ENCODE measurements at places on chromosomes 11 and 22.

DNA sequence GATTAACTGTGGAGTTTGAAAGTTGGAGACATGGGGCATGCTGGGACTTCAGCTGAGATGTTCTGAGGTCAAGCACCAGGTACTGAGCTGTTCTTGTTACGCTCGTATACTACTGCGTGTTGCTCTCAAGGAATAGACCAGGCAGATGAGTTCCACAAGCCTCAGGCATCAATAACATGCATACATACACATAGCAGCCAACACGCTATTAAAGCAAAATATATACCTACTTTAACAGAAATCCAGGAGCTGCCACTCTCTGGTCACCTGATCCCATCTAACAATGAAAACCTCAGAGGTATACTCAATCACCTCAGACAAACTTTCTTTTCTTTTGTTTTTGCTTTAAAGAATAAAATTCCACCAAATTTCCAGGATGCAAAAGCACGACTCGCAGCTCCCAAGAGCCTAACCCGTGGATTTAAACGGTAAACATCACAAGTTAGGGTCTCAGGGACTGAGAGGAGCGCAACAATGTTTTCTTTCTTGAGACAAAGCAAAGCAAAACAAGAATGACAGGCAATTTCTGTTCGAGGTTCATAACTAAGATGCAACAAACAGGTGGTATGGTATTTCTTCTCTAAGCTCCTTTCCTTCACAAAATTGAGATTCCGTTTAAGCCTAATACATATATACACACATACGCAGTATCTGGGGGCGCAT is 16.5 kb downstream of the BLID start:
- DNase-seq, result no peak

GRCh38 chr22:29071261-29072045 is 1.4 kb upstream of the KREMEN1 start:
- DNase-seq, result peak; percentile 45

DNA sequence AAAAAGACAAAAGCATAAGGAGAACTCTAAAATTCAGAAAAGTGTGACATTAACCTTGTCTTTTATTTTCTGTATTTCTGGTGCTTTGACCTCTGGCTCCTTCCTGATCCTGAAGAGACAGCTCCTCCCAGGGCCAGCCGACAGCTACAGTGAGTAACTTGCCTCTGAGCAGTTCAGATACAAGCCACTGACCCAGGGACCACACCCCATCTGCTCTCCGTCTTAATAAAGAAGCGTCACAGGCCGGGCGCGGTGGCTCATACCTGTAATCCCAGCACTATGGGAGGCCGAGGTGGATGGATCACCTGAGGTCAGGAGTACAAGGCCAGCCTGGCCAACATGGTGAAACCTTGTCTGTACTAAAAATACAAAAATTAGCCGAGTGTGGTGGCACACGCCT is 6.5 kb downstream of the MLC1 start:
- DNase-seq, result no peak

- DNase-seq, result no peak
Observed at GRCh38 chr11:20213790-20214189, 53.5 kb upstream of the DBX1 start.

DNA sequence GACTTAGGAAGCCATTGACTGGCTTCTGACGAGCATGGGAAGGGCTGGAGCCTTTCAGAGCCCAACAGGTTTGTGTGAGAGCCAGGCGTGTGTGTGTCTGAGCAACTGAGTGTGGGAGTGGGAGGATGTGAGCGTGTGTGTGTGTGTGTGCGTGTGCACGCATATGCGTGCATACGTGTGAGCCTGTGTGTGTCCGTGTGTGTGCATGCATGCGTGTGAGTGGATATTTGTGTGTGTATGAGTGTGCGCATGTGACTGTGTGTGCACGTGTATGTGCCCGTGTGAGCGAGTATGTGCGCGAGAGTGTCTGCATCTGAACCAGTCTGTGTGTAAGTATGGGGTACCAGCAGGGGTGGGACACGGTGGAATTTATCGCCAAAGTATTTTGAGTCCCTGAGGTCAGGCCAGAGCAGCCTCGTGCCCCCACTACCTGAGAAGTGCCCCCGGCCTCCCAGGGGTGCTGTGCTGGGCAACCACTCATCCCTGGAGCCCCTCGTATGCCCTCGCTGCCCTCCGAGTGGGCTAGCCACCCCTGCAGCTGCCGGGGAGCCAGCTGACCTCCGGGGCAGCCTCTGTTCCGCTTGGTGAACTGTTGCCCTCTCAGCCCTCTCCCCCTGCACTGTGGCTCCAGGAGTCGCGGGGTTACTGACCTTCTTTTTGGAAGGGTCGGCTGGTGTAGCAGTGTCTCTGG is 38.5 kb downstream of the LRP5 start:
- DNase-seq, result no peak

DNA sequence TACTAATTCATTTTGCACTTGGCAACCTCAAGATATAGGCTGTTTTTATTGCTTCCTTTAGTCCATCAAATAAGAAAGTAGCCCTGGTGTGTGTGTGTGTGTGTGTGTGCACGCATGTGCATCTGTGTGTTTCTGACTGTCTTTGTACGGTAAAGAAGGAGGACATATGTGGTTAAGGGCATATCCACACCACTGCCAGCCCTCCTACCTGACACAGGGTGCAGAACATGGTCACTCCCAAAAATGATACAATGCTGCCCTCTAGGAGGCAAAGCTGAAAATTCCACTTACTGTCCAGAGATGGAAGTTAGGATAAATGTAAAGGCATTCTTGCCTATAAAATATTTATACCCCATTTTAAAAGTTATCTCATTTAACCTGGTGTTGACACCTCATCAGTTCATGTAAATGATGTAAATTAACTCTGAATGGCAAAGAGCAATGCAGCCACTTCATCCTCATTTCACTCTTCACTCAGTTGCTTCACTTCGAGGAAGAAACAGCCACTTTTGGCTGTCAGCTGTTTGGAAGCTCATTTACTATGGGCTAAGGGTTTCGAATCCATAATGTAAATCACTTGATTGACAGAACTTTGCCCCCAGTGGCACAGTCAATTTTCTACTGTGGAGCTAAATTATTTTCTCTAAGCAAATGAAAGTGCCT is 83.1 kb upstream of the MTNR1B start:
- no peak for DNase-seq

DNA sequence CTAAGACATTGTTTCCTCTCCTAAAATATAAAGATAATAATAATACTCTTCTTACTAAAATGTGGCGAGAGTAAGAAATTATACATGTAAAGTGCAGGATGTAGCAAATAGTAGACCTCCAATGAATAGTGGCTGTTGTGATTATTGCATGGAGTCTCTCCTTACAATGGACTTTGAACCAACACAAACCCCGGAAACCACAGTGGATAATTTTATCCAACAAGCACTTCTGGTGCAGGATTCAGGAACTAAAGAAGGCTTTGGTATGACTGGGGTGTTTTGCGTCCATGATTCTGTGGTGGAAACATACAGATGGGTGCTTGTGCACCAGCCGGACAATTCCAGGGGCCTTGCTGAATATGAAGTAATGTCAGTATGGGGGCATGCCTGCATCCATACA is 146.4 kb upstream of the UBASH3B start:
- no peak for DNase-seq

DNA sequence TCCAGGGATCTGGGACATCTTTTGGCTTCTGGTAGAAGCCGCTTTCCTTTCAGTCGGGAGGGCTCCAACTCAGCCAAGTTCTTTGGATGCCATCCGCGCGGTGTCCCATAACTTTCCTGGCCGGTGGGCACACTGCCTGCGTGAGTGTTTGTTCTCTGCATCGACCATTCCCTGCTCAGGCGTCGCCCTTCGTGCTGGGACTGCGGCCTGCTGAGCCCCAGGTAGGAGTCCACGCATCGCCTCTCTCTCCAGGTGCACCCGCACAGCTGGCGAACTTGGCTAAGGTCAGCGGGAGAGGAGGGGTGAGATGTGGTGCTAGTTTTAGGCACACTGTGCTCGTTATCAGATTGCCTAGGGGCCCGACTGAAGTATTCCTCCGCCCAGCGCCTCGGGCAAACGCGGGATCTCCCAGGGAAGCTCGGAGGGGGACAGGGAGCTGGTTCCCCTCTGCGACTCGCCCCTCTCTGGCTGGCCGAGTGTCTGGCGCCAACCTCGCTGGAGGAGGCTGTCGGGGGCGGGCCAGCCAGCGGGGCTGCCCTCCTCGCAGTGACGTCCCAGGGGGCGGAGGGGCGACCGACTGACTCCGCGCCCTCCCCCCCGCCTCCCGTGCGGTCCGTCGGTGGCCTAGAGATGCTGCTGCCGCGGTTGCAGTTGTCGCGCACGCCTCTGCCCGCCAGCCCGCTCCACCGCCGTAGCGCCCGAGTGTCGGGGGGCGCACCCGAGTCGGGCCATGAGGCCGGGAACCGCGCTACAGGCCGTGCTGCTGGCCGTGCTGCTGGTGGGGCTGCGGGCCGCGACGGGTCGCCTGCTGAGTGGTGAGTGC is at the start of gene LAYN:
Gene LAYN (plus strand): TSS at position 607 of the 823 bp plus-strand sequence. CDS start 124 bp downstream, at position 731.
- DNase-seq, result peak; percentile 21

- no peak for DNase-seq
Observed at GRCh38 chr11:60938500-60938899, 13.5 kb downstream of the SLC15A3 start.

DNA sequence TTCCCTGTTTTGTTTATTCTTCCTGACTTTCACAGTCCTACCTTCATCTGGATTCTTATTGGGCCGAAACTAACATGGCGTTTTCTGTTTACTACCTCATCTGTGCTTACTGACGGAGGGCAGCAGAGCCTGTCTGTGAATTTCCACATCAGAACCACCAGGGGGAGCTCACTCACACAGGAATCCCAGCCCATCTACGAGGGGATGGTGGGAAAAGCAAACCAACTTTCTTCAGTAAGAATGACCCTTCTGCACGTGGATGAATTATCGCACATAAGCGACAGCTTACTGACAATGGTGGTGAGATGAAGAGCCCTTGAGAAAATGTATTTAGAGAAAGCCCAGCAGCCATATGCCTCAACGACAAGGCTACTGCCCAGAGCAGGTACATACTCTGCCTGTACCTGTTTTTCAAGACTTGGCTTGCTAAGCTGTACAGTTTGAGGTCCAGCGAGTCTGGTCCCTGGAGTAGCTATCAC is 42.5 kb downstream of the LARGE2 start:
- DNase-seq, result peak; percentile 43

DNA sequence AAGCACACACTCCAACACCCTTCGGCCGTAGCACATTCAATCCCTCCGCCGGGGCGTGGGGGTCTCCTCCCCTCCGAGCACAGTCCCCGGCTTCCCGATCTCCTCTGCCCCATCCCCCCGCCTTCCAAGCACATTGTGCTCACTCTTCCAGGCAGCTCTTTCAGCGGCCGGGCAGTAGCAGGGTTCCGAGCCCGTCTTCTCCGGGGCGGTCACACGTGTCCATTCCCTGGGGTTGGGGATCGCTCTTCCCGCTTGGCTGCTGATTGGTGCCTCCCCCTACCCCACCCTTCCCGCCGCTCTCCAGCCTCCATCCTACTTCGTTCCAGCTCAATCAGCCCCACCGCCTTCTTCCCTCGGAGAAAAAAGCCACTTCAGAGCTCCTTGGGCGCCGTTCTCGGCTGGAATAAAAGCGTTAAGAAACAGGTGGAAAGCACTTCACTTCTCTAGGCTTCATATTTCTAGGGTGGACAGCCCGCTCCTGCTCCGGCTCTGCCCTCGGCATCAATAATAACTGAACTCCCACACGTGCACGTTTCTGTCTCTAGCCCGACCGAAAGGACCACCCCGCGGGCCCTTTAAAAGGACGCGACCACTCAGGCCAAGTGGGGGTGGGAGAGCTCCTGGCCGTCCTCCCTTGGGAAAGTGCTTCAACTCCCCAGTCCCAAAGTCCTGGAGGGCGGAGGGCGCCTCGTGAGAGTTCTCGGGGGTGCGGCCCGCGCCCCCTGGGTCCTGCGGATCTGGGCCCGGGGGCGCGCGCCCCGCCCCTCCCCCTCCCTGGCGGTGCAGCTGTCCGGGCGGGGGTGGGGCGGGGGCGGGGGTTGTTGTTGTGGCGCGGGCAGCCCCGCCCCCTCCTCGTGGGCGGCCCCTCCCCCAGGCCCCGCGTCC is 464 bp upstream of the CECR2 start:
- DNase-seq, result peak; percentile 8

- no peak for DNase-seq
Observed at GRCh38 chr11:128802358-128802981, 64.6 kb downstream of the KCNJ1 start.

GRCh38 chr22:32760815-32761214 is 40.7 kb upstream of the TIMP3 start:
- DNase-seq, result no peak

GRCh38 chr11:8167796-8168195 is 1.0 kb downstream of the RIC3 start:
- DNase-seq, result no peak

GRCh38 chr22:48496987-48497650 is 1330.6 kb downstream of the BRD1 start:
- DNase-seq, result no peak

GRCh38 chr11:79243422-79244210 is 197.2 kb downstream of the TENM4 start:
- DNase-seq, result no peak

DNA sequence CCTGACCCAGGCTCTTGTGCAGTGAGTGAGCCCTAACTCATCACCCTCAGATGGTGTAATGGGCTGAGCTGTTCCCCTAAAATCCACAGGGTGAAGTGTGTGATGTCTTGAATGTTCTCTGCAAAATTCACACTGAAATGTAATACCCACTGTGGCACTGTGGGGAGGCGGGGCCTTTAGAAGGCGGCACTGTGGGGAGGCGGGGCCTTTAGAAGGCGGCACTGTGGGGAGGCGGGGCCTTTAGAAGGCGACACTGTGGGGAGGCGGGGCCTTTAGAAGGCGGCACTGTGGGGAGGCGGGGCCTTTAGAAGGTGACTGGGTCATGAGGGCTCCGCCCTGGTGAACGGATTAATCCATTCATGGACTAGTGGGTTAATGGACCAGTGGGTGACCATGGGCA is 33.0 kb downstream of the CHID1 start:
- DNase-seq, result peak; percentile 46

DNA sequence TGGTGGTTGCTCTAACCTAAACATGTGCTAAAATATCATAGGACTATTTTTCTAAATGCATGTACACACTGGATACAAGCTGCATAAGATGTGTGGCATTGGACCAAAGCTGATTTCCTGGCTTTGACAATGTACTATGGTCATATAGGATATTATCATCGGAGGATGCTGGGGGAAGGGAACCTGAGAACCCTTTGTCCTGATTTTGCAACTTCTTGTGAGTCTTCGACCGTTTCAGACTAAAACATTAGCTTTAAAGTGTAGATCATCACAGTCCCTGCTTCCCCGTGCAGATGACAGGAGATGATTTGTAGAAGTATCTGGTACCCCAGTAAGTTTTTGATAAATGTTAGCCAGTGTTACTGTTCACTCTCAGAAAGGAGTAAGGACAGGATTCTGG is 554.7 kb downstream of the MIAT start:
- no peak for DNase-seq

DNA sequence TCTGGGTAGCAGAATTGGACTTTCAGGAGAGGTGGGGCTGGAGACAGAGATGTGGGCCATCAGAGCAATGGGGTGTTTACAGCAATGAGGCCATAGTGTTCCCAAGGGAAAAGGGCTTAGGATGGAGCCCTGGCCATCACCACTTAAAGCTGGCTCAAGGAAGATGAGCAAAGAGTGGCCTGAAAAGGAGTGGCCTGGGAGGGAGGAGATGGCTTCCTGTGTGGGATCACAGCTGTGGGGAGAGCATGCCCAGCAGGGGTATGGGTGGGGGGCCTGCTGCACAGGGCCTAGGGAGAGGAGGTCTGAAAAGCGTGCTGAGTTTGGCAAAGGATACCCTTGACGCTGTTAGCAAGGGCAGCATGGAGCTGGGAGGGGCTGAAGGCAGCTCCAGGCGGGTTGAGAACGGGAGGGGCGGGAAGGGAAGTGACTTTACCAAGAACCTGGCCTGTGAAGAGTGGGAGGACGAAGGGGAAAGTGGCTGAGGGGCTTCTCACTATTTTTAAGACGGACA is 13.9 kb downstream of the LRRC32 start:
- no peak for DNase-seq

Data from activated CD4-positive, alpha-beta T cell treated with anti-CD3 and anti-CD28 coated beads, Interleukin-2, amount 50 U/mL, for 48 hours (primary cell).